ENCODE measurements at places on chromosomes 5 and 9.

DNA sequence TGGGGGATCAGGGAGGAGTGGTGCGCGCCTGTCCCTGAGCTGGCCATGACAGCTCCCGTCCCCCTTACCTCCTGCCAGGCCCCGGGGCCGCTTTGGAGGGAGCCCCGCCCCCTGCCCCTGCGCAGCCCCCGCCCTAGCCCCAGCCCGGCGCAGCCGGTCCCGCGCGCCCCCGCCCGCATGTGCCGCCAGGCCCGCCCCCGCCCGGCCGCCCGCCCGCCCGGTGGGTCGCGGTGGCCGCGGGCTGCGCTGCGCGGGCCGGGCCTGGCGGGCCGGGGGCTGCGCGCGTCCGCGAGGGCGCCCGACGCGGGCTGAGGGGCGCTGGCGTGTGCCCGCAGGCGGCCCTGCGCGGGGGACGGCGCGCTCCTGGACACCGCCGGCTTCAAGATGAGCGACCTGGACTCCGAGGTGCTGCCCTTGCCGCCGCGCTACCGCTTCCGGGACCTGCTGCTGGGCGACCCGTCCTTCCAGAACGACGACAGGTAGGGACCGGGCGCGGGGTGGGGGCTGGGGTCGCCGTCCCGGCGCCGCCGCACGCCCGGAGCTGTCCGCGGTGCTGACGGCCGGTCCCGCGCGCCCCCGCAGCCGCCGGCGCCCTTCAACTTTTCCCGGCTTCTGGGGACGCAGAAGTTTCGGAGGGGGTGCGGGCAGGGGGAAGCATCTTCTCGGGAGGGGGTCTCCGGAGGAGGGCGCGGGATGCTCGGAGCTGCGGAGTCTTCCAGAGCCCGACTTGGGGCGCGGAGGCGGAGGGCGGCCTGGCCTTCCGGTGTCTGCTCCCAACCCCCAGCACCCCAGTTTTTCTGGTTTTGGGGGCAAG lies 12.5 kb downstream of the KCNT1 start:
- no peak for DNase-seq

DNA sequence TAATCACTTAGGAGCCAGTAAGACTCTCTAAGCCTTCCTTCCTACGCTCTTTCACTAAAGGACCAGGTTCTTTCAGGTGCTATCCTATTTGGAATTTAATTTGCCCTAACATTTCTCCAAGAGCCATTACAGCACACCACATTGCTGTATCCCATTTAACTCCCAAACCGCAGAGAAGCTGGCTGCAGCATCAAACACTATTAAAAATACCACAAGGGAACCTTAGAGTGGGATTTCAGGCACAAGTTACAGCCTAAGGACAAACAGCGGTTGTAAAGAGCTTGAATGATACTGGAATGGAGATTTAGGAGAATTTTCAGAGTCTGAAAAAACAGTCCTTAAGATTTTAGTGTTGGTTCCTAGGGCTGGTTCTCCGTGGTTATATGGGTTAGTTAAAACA lies 566.4 kb downstream of the RAB3C start:
- DNase-seq, result no peak

DNA sequence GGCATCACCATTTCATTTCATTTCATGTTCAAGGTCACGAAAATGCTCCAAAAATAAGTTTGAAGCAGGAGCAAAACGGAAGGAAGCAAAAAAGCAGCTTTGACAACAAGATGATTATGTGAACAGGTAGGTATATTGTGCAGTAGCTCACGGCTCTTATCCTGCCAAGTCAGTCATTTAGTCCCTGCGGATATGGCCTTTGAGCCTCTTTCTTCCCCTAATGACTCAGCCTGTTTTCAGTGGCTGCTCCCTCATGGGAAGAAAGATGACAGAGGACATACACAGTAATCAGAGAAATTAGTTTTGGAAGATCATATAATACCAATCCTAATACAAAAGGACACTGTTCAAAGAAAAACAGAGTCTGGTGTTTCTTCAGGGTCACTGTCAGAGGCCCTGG lies 155.8 kb upstream of the GRAMD2B start:
- no peak for DNase-seq

DNA sequence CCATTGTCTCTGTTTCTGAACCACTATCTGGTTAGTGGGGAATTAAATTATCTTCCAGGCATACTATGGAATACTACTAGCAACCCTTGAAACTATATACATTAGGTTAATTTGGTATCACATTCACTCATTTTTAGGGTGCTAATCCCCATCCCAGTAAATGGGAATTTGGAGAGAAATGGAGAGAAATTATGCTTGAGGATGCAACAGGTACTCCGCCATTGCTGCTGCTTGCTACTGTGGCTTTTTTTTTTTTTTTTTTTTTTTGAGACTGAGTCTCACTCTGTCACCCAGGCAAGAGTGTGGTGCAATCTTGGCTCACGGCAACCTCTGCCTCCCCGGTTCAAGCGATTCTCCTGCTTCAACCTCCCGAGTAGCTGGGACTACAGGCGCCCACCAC lies 66.1 kb downstream of the AK8 start:
- no peak for DNase-seq

- DNase-seq, result no peak
Observed at GRCh38 chr9:109780453-109781033, 545 bp downstream of the PALM2AKAP2 start.

DNA sequence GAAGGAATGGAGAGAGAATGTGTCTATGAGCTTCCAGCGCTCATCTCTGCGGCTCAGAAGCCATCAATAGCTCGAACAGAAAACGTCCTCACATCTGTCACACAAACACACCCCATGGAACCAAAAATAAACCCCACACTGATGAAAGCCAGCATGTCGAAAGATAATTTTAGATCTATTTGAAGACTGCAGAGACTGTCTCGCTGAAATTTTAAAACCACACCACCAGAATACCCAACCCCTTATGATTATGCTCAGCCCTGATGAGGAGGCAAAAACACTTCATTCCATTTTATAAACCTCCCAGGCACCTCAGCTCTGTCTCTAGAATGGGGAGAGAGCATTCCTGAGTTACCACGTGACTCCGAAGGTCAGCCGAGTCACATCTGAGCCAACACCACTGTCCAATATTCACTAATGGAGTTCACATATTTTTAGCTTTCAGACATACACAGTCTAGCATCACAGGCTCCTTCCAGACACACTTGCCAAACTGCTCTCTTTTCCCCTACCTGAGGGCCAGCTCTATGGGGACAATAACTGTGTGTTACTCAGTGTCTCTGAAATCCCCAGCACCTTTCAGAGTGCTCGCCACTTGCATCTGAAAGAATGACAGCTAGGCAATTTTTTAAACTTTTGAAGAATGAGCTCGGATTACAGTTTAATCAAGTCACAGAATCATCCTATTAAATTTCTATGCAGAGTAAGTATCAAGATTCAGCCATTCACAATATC lies 63.2 kb downstream of the SERINC5 start:
- DNase-seq, result no peak

DNA sequence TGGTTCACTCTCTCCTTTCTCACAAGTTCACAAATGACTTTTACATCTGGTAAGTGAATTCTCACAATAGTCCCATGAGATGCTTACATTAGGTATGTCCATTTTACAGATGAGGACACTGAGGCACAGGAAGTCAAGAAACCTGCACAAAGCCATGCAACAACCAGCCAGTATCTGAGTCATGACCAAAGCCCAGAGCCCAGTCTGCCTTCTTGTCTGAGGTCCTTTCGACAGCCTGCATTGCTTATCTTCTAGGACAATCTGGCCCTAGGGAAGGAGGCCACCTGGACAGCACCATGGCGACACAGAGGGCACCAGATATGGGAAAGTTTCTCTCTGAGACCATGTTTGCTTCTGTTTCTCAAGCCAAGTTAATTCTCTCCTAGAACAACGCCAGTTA lies 197.1 kb downstream of the NSG2 start:
- DNase-seq, result no peak

DNA sequence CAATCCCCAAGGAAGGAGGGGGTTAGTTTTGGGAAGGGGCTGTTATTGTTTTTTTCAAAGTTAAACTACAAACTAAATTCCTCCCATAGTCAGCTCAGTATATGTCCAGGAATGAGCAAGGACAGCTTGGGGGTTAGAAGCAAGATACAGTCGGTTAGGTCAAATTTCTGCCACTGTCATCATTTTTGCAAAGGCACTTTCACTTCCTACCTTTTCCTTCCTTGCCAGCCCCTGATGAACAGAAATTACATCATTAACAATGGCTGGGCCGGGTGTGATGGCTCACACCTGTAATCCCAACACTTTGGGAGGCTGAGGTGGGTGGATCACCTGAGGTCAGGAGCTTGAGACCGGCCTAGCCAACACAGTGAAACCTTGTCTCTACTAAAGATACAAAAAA lies 51.5 kb upstream of the HRH2 start:
- DNase-seq, result no peak

GRCh38 chr5:36861871-36862270 lies 14.7 kb upstream of the NIPBL start:
- DNase-seq, result no peak

DNA sequence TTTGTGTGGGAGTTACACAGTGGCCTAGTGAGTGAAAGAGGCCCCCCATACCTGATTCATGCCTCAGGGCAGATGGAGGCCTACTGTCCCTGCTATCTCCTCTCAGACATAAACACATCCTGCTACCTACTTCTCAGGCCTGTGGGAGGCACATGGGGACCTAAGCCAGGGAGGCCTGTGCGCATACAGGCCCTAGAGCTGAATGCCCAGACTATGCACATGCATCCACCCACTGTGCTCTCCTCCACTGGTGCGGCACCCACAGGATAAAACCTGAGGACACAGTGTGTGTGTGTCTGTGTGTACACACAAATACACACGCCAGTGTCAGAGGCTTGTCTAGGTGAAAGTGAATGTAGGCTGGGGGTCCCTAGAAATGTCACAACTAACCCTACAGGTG lies 1.4 kb downstream of the PAX5 start:
- DNase-seq, result no peak

- no peak for DNase-seq
Observed at GRCh38 chr5:171849585-171850323, 64.1 kb downstream of the SMIM23 start.

- no peak for DNase-seq
Observed at GRCh38 chr5:57435701-57436134, 46.9 kb downstream of the ACTBL2 start.

DNA sequence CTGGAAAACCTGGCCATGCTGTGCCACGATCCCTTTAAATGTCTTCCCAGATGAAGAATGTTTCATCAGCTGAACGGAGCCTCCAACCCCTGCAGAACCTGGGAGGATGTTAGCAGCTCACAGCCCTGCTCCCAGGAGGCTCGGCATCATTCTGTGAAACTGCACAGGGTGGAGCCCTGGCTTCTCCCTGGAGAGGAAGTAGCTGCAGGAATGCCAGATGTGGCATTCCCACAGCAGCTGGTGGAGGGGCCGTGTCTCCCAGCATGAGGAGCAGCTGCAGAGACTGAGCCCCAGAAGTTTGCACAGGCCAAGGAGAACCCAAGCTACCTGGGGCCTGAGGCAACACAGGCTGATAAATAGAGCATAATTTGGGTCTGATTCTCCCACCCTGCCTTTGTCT lies 165.8 kb upstream of the MAP3K1 start:
- peak; percentile 55 for DNase-seq

DNA sequence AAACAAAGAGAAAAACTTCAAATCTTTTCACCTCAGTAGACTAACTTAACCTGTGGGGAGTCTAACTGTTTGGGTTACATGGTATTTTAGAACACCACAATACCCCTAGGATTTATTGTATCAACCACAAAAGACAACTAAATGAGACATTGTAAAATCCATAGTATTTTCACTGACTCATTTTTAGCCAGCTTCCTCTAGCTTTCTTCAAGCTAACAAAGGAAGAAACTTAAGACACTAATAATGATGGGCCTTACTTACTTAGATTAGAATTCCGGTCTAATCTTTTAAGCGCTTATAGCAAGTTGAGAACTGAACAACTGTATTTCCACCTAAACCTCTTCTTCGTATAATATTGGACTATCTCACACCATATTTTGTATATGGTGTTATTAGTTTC lies 529.3 kb downstream of the DMRTA1 start:
- no peak for DNase-seq

DNA sequence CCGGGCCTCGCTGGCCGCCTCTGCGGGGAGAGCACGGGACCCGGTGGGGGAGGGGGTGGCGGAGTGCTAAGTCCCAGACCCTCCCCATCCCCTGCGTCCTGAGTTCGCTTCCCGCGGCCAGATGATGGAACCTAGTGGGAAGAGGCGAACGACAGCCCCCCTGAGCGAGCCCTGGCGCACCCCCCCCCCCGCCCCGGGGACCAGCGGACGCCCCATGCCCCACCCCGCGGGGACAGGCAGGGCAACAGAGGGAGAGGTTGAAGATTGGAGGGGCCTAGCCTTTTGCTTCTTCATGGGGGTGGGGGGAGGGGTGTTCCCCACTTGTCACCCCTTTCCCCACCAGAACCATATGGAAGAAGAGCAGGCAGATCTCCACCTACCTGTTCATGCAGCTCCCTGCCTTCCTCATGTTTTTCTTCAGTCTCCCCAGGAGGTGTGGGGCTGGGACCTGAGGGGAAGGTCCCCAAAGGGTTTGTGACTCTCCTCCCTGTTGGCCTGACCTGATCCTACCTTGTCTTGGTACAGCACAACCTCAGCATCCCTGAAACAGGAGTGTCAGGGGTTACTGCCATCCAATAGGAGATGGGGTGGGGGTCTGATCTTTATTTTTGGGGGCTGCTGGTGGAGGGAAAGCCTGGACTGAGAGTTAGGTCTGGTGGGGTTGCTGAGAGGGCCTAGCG lies 485 bp downstream of the FAM53C start:
- DNase-seq, result no peak

GRCh38 chr5:44294516-44294915 lies 94.7 kb downstream of the FGF10 start:
- peak; percentile 55 for DNase-seq

GRCh38 chr5:457195-457961 lies 14.4 kb downstream of the EXOC3 start:
- no peak for DNase-seq

GRCh38 chr5:156154757-156155156 lies 172.2 kb upstream of the SGCD start:
- no peak for DNase-seq

DNA sequence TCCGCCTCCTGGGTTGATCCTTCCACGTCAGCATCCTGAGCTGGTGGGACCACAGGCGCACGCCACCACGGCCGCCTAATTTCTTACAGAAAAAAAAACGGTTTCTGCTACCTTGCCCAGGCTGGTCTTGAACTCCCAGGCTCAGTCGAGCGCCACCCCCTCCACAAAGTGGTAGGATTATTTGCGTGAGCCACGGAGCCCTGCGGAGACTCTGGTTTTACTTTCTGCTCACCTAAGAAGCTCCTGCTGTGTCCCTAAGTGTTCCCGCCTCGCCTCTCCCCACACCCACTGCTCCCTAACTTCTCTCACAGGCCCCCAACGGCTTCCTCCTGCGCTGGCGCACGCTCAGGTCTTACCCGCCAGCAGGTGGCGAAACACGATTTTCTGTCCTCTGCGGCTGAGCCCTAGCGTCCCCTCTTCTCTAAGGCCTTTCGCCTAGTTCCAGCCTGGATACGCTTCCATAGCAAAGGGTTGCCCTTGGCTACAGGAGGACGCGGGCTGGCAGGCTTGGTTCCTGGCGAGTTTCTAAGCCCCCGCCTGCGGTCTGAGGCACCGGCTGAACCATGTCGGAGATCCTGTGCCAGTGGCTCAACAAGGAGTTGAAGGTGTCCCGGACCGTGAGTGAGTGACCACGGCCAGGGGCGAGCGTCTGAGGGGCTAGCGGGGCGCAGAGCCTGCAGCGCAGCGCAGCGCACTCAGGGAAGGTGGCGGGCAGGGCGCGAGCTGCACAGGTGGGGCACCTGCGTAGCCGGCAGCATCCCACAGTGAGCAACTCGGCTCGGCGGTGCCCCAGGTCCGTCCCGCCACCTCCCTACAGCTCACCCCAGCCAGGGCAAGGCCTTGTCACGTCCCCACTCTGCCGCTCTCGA lies at the start of gene SPEF2:
TSS of gene SPEF2 (plus strand) at position 429 of the 869 bp plus-strand sequence. CDS start at position 564, 135 bp downstream.
- DNase-seq, result peak; percentile 87

GRCh38 chr5:38948501-38948900 lies 102.7 kb downstream of the OSMR start:
- no peak for DNase-seq

Data from psoas muscle (tissue), 8 donors.